ENCODE measurements at places on chromosomes 4 and X. TPM values are rescaled to one million over a fixed set of nuclear protein-coding genes. Genes with fewer than 3 reads are reported as not detected.

The ITGB1BP2 gene
- total RNA-seq: 1.6 TPM

The PPARGC1A gene
- total RNA-seq: 0.45 TPM

The ADGRL3 gene
- total RNA-seq: 5.0 TPM

The TIGD4 gene
- 1.5 TPM for total RNA-seq

The SPANXN3 gene
- not detected for total RNA-seq

The KLB gene
- not detected for total RNA-seq

The UGT2A3 gene
- not detected for total RNA-seq

The ATP5ME gene
- total RNA-seq: 625 TPM

The UGT2B10 gene
- total RNA-seq: not detected

The SRPX gene
- total RNA-seq: 140 TPM

The NPY1R gene
- 0.45 TPM for total RNA-seq

The SHROOM3 gene
- total RNA-seq: 11.7 TPM

The GPC4 gene
- 0.30 TPM for total RNA-seq

The NIPAL1 gene
- 4.1 TPM for total RNA-seq

The GPRASP3 gene
- 0.23 TPM for total RNA-seq

The UBQLN2 gene
- 5.4 TPM for total RNA-seq

The PSAPL1 gene
- total RNA-seq: not detected

The EDA gene
- not detected for total RNA-seq

The HPSE gene
- 2.7 TPM for total RNA-seq

The BEX2 gene
- total RNA-seq: 19.2 TPM

All from A375 (cell line).